H7 (cell line): ENCODE measurements at places on chromosomes 2 and 18. TPM values are rescaled to one million over a fixed set of nuclear protein-coding genes. Genes with fewer than 3 reads are reported as not detected.

The CXCR4 gene
- total RNA-seq: 9.6 and 62.1 TPM in 2 replicates

The CFAP210 gene
- 0.28 TPM in 1 of 2 replicates, not detected in the other for total RNA-seq

The DLGAP1 gene
- 10.1 and 21.7 TPM in 2 replicates for total RNA-seq

The CHAC2 gene
- 12.1 and 18.9 TPM in 2 replicates for total RNA-seq

The MAP3K19 gene
- total RNA-seq: not detected in 2 replicates

The MGAT4A gene
- 0.70 and 2.1 TPM in 2 replicates for total RNA-seq

The SLC14A1 gene
- not detected in 2 replicates for total RNA-seq

The IL36G gene
- total RNA-seq: 0.37 TPM in 1 of 2 replicates, not detected in the other

The DYNAP gene
- total RNA-seq: not detected in 2 replicates

The SERPINB5 gene
- 0.07 and 0.28 TPM in 2 replicates for total RNA-seq

The FAP gene
- not detected in 2 replicates for total RNA-seq

The SCYGR4 gene
- not detected in 2 replicates for total RNA-seq

The ASIC4 gene
- total RNA-seq: 0.07 and 1.2 TPM in 2 replicates

The ANKRD30BL gene
- total RNA-seq: not detected in 2 replicates

The LONRF2 gene
- total RNA-seq: 0.04 TPM in 1 of 2 replicates, not detected in the other

The PAPOLG gene
- 26.0 and 33.9 TPM in 2 replicates for total RNA-seq

The THSD7B gene
- total RNA-seq: 0.22 and 0.28 TPM in 2 replicates

The BOLL gene
- 0.24 TPM in 1 of 2 replicates, not detected in the other for total RNA-seq

The NPC1 gene
- total RNA-seq: 18.1 and 20.9 TPM in 2 replicates

The TRABD2A gene
- total RNA-seq: 4.2 and 7.6 TPM in 2 replicates

The FSIP2 gene
- 1.9 and 2.6 TPM in 2 replicates for total RNA-seq

The UGT1A9 gene
- not detected in 2 replicates for total RNA-seq

The EML6 gene
- total RNA-seq: 0.52 and 1.0 TPM in 2 replicates

The LRRC30 gene
- total RNA-seq: not detected in 2 replicates

The SERPINB11 gene
- not detected in 2 replicates for total RNA-seq

The APCDD1 gene
- total RNA-seq: 26.8 and 40.2 TPM in 2 replicates

The GAL3ST2 gene
- 0.14 TPM in 1 of 2 replicates, not detected in the other for total RNA-seq

The CNPPD1 gene
- 27.7 and 33.2 TPM in 2 replicates for total RNA-seq

The XDH gene
- 0.59 and 1.3 TPM in 2 replicates for total RNA-seq

The IKZF2 gene
- 0.97 and 2.3 TPM in 2 replicates for total RNA-seq

The FSHR gene
- not detected in 2 replicates for total RNA-seq

The STARD6 gene
- not detected in 2 replicates for total RNA-seq

The RELCH gene
- total RNA-seq: 16.2 and 18.0 TPM in 2 replicates

The CPLX4 gene
- not detected in 2 replicates for total RNA-seq

The EPG5 gene
- 5.2 and 9.8 TPM in 2 replicates for total RNA-seq

The MLPH gene
- 1.1 and 6.1 TPM in 2 replicates for total RNA-seq

The RANBP2 gene
- total RNA-seq: 43.8 and 54.2 TPM in 2 replicates

The SOCS6 gene
- total RNA-seq: 19.3 and 22.1 TPM in 2 replicates

The IL36A gene
- total RNA-seq: not detected in 2 replicates

The EMX1 gene
- total RNA-seq: 0.28 and 1.6 TPM in 2 replicates

The GPAT2 gene
- 0.14 and 0.44 TPM in 2 replicates for total RNA-seq

The FOXD4L1 gene
- not detected in 2 replicates for total RNA-seq

The TEX44 gene
- not detected in 2 replicates for total RNA-seq
